SJCRH30 (cell line): ENCODE measurements at places on chromosomes 5 and 9. TPM values are rescaled to one million over a fixed set of nuclear protein-coding genes. Genes with fewer than 3 reads are reported as not detected.

ENHO gene
- total RNA-seq, result 0.25 TPM in 1 of 2 replicates, not detected in the other

CRB2 gene
- 0.08 TPM in 1 of 2 replicates, not detected in the other for total RNA-seq

PCDHB7 gene
- total RNA-seq, result 1.1 and 1.3 TPM in 2 replicates

TXNDC8 gene
- total RNA-seq, result not detected in 2 replicates

ZMAT2 gene
- total RNA-seq, result 62.4 and 67.9 TPM in 2 replicates

STK10 gene
- 14.5 and 15.7 TPM in 2 replicates for total RNA-seq

SLCO6A1 gene
- not detected in 2 replicates for total RNA-seq

C5orf58 gene
- total RNA-seq, result not detected in 2 replicates

GRCh38 chr9:37004424-37004935, 29.6 kb downstream of the PAX5 start:
- H3K4me3 ChIP-seq, result no peak overlapping the region
- no peak overlapping the region for H3K27ac ChIP-seq
- no peak for DNase-seq
- H3K36me3 ChIP-seq, result no peaks in the 10 kb centered on the region

GRCh38 chr5:6814816-6815215, 101.6 kb downstream of the TENT4A start:
- H3K4me3 ChIP-seq, result no peak overlapping the region
- DNase-seq, result no peak
- H3K4me1 ChIP-seq, result no peaks in the 10 kb centered on the region
- no peaks in the 10 kb centered on the region for H3K27me3 ChIP-seq
- no peaks in the 10 kb centered on the region for H3K36me3 ChIP-seq
- no peak overlapping the region for H3K27ac ChIP-seq

- no peak overlapping the region for H3K27ac ChIP-seq
- no peaks in the 10 kb centered on the region for H3K4me1 ChIP-seq
- H3K36me3 ChIP-seq, result no peaks in the 10 kb centered on the region
- no peaks in the 10 kb centered on the region for H3K27me3 ChIP-seq
- DNase-seq, result peak; percentile 21
- H3K4me3 ChIP-seq, result no peak overlapping the region
These were observed 174.5 kb upstream of the SLC12A2 start for GRCh38 chr5:127909066-127909465.

GRCh38 chr5:71767661-71768060, 48.6 kb downstream of the CARTPT start:
- no peak for DNase-seq
- H3K36me3 ChIP-seq, result no peaks in the 10 kb centered on the region
- H3K27me3 ChIP-seq, result no peaks in the 10 kb centered on the region
- no peak overlapping the region for H3K27ac ChIP-seq

DNA sequence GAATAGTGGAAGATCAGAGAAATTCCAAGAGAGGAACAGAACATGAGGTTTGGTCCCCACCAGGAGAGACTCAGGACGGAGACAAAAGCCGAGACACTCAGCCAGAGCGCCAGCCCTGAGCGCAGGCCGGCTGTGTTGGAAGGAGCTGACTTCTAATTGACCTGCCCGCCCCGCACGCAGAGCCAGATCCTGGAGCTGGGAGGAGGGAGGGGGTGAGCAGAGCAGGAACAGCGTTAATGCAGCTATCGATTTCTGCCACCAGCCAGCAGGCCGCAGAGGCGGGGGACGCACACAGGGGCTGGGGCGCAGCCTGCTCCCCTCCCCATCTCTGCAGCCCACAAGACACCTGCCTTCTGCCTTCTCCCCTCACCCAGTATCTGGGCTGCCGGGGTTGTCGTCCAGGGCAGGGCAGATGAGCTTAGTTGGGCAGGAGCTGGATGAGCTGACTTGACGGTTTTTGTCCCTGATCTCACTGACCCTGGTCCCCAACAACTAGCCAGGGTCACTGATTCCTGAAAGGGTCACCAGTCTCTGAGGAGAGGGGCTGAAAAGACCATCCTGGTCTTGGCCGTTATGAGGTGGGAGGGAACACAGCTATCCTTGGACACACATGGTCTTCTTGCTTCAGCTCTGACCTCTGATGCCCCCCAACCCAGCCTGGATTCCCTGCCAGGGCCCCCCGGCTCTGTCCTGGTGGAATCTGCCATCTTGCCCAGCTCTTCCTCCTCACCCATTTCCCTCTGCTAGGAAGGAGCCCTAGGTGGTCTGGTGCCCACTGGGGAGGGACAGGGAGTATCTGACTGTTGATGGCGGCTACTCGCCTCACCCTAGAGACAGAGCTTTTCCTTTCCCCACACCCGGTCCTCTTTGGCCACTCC, 29.8 kb downstream of the CXXC5 start:
- H3K27ac ChIP-seq, result peak overlapping the region; percentile 93
- peaks cover 21% of the 10 kb centered on the region for H3K36me3 ChIP-seq

- H3K27ac ChIP-seq, result no peak overlapping the region
- H3K27me3 ChIP-seq, result no peaks in the 10 kb centered on the region
- no peak for DNase-seq
- H3K4me3 ChIP-seq, result no peak overlapping the region
These were observed 916.2 kb upstream of the DMAC1 start for GRCh38 chr9:8715788-8716187.

DNA sequence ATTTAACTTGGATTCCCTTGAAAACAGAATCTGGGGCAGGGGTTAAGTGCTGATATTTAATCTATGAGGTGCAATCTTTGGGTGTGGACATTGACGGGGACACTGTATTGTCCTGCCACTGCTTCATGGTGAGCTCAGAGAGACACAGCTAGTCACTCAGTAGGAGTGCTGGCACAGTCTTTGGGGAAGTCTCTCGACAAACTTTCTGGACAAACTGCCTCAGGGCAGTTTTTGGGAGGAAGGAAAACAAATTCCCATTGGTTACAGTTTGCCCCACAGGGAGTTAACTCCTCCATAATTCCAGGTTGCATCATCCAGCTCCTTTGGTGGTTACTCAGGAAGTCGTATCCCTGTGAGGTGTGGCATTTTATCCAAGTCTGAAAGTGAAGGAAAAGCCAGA, 17.9 kb downstream of the HNRNPK start:
- peaks cover 13% of the 10 kb centered on the region for H3K4me1 ChIP-seq
- peaks cover 10% of the 10 kb centered on the region for H3K36me3 ChIP-seq
- H3K27me3 ChIP-seq, result no peaks in the 10 kb centered on the region; the same call in 1 of the 2 replicates
- DNase-seq, result peak; percentile 54
- H3K27ac ChIP-seq, result no peak overlapping the region

DNA sequence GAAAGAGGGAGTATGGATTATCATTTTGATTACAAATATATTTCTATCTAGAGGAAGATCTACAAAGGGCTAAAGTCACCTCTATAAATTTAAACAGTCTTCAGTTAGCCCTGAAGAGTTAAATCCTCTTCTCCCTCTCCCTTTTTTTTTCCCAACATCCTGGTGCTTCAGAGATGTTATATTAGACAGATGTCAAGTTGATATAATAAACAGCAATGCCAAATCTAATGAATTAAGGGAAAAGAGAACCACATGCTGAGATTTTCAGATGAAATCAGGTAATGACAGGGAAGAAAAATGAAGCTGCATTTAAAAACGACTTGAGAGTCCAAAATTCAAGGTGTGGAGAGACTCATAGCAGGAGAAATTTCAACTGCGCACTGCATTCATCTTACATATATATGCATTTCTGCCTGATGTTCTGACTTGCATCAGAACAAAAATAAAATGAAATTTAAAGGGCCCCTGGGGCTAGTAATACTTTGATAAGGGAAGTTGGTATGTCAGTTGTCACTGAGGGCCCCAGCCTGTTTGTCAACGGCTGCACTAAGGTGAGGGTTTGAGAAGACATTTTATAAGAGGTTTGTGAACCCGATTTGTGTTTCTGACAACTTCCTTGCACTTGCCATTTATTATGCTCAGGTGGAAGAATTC, 338.9 kb upstream of the PANK3 start:
- DNase-seq, result no peak
- no peak overlapping the region for H3K4me3 ChIP-seq
- peaks cover 23% of the 10 kb centered on the region for H3K27me3 ChIP-seq
- no peaks in the 10 kb centered on the region for H3K36me3 ChIP-seq

DNA sequence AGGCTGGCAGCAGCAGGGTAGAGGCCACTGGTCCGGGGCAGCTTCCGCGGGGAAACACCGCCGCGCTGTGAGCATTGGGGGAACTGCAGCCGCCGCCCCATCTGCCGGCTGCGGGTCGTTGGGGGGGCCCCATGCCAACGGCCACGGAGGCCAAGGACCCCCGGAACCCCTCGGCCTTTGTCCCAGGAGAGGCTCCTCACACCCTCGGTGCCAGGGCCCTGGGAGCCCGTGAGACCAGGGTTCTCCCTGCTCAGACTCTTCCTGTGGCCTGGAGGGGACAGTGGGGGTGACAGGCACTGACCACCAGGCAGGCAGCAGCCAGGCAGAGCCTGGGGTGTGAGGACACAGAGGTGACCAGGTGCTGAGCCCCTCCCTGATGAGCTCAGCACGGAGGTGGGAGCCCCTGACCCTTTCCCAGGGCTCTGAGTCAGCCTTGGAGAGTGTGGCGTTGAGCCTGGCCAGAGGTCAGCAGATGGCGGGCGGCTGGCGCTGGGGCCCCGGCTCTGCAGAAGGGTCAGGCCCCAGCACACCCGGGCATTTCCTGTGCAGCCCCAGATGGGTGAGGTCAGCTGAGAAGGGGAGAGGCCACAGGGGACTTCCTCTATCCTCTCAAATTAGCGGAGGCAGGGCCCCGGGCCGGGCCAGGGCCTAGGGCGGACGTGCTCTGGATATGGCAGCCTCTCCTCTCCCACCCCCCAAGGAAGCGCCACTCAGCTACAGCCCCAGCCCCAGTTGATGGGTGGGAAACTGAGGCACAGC, 17.9 kb upstream of the EGFL7 start:
- H3K27ac ChIP-seq, result no peak overlapping the region
- DNase-seq, result no peak
- H3K4me1 ChIP-seq, result peaks cover 30% of the 10 kb centered on the region

- H3K4me1 ChIP-seq, result peaks cover 34% of the 10 kb centered on the region
- no peak overlapping the region for H3K4me3 ChIP-seq
- H3K27ac ChIP-seq, result no peak overlapping the region
- no peaks in the 10 kb centered on the region for H3K36me3 ChIP-seq
These were observed 69.4 kb upstream of the ACTBL2 start for GRCh38 chr5:57552033-57552432.

- H3K4me1 ChIP-seq, result no peaks in the 10 kb centered on the region
These were observed 28.6 kb upstream of the CTNNA1 start for GRCh38 chr5:138724470-138725146.

DNA sequence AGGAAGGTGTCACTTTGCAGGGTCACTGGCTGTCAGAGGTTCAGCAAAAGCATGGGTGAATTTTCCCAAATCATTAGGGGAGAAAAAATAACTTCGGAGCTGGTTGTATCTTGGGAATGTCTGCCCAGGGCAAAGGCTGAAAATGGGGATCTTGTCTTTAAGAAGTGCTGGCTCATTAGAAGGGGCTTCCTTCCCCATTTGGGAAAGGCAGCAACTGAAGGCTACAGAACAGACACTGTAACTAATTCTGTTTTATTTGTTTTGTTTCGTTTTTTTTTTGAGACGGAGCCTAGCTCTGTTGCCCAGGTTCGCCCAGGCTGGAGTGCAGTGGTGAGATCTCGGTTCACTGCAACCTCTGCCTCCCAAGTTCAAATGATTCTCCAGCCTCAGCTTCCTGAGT, 70.3 kb upstream of the PCA3 start:
- no peak overlapping the region for H3K4me3 ChIP-seq
- no peaks in the 10 kb centered on the region for H3K36me3 ChIP-seq
- H3K4me1 ChIP-seq, result 0 out of 2 replicates have a peak, but pooled peaks cover 3% of the 10 kb centered on the region
- H3K27me3 ChIP-seq, result no peaks in the 10 kb centered on the region
- H3K27ac ChIP-seq, result no peak overlapping the region

DNA sequence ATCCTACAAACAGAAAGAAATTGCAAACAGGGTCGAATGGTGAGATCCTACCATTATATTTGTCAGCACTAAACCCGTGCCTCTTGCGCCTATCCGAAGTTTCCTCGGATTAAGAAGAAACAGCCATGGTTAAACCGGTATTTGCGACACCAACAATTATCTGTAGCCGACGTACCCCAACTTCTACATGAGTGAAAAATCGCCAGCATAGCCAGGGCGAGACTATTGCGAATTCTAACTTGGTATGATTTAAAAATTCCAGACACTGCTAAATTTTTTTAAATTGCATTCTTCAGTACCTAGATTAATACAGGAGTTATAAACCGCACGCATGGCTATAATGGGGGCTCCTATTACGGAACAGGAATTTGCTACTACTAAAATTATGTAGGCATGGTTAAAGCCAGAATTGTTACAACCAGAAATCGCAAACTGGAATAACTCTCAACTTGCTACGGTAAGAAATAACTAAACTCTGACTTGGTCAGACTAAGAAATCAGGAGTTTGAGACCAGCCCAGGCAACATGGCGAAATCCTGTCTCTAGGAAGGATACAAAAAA, 25.3 kb upstream of the ANXA2R start:
- H3K36me3 ChIP-seq, result peaks cover 4% of the 10 kb centered on the region; the same call in 1 of the 2 replicates
- H3K4me1 ChIP-seq, result peaks cover 16% of the 10 kb centered on the region
- H3K27ac ChIP-seq, result peak overlapping the region; percentile 95
- peak overlapping the region; percentile 94 for H3K4me3 ChIP-seq
- DNase-seq, result peak; percentile 58
